ENCODE measurements at places on chromosomes 7 and 10.

DNA sequence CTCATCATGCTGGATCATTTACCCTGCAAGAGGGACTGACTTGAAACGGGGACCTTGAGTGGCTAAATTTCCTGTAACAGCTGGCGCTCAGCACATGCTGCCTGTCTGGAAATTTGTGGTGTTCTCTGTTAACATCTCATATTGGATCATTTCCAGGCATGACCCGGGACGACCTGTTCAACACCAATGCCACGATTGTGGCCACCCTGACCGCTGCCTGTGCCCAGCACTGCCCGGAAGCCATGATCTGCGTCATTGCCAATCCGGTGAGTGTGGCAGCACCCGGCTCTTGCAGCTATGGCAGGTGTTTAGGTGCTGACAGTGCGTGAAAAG, 9.9 kb downstream of the MDH2 start:
- no peak for DNase-seq

- no peak for DNase-seq
These were observed 963.8 kb downstream of the LRMDA start for GRCh38 chr10:76395251-76395650.

GRCh38 chr10:6394084-6394483, 186.0 kb downstream of the PRKCQ start:
- DNase-seq: no peak

- DNase-seq: no peak
These were observed 2.7 kb upstream of the KMT2E start for GRCh38 chr7:105011141-105011830.

DNA sequence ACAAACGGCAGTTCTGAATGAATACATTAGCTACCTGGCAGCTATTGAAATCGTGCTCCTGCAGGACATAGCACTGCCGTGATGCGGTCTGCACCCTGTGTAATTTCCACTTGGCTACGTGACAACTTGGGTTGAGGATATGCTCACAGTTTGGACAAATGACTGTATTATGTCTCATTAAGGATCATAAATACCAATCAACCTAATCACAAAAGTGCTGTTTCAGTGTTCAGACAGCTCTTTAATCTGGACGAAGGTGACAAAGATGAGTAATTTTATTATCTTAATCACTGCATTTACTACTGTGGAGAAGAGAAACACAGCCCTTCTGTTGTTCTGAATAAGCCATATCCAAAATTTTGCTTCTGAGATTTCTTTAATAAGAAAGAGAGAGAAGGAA, 210.8 kb upstream of the PFKP start:
- DNase-seq: no peak

- no peak for DNase-seq
These were observed 55.1 kb downstream of the IGF2BP3 start for GRCh38 chr7:23415198-23415597.

GRCh38 chr10:17836942-17837341, 27.8 kb downstream of the MRC1 start:
- DNase-seq: no peak

GRCh38 chr7:137652721-137653120, 194.1 kb downstream of the DGKI start:
- DNase-seq: no peak

DNA sequence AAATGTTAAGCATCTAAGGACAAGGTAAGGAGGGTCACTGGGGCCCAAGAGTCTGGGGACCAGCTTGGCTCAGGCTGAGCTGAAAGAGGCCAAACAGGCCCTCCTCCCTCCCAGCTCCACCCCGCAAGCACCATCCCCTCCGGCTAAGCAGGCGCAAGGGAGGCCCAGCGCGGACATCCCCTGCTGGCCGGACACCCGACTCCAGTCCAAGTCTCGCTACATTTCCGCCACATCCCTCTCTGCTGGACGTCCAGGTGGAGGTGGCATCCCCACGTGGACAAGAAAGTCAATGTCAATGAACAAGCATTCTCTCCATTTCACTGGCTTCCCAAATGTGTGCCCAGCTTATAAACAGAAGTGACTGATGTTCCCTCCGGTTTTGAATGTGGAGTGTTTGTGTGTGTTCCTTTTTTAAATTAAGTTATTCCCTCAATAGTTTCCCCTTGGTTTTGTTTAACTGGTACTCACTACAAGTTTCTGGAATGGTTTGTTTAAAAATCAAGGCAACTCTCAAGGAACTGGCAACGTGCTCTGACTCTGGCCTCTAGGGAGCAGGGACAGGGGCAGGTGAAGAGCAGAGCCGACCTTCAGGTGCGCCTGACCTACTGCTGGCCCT, 35.4 kb downstream of the PSAP start:
- DNase-seq: no peak

DNA sequence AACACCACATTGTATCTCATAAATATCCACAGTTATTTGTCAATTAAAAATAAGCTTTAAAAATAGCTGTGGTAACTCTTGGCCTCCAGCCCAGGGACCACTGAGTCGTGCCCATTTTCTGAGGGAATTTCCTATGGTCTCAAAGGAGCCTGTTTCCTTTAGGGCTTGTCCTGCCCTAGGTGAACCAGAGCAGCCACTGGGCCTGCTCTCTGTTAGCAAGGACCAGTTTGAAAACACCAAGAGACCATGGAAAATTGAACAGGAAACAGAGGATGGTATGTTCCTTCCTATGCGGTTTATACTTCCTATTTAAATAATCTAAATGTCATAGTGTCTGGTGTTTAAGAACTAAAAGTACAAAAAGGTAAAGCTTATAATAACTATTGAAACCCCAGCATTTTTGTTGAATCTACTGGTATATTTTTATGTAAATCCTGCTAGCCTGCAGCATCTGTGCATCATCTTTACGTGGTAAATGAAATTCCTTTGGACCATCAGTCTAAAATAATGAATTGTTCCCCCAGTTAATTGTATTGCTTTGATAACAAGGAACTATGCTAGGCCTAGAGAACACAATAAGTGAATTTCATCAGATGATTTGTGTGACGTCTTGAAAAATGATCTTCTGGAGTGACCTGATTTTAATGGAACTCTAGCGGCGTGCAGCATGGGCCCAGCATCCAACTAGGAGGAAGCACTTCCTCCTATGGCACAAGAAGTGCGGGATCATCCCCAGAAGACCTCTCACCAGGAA, 333.7 kb downstream of the GFRA1 start:
- no peak for DNase-seq

DNA sequence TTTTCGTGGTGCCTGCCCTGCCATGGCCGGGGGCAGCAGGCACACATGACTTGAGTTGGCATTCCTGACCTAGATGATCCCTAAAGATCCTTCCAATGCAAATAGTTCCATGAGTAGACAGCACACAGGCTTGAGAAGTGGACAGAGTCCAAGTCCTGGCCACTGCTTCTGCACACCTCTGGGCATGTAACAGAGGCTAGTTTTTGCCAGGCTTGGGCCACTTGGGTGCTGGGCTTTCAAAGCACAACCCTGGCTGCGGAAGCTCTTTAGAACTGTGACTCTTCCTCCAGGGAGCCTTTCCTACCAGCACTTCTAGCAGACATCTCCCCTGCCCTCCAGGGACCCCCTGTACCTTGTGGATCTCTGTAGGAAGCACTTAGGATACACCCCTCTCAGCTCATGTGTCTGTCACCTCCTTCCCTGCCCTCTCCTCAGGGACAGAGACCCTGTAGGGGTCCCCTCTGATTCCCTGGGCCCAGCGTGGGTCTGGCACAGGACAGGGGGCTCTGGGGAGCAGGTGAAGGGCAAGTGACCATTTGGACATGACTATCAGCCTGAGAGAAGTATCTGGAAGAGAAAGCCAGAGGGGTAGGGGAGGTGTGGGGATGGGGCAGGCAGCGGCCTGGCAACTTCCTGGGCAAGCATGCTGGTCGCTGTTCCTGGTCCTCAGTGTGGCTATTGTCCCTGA, 36.2 kb downstream of the ZCCHC24 start:
- no peak for DNase-seq

DNA sequence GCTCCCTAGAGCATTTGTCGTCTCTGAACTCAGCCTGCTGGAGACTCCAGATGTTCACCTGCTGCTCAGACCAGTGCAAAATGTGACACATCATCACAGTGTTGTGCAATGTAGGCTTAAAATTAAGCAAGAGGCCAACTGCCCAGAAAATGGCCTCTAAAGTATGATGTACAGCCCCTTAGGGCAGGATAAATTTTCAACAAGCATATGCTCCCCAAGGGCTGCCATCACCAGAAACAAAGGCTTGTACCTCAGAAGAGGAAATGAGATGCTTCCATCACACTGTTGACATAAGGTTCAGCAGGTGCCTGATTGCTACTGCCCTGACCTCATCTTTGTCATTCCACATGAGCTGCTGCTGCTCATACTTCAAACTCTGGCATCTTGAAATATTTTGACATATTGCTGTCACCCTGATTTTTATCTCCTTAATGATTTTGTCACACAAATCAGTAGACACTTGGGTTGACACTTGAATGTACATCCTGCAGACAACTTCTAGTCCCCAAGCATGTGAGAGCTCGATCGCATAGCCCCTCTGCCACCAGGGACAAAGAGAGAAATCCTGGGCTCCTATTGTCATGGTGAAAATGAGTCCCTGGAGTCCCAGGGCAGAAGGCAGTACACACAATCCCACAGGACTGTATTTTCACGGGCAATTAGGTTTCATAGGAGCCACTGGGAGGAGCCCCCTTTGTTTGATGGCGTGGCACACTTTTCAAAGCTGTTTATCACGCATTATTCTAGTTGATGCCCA, 219.7 kb upstream of the STK17A start:
- no peak for DNase-seq

DNA sequence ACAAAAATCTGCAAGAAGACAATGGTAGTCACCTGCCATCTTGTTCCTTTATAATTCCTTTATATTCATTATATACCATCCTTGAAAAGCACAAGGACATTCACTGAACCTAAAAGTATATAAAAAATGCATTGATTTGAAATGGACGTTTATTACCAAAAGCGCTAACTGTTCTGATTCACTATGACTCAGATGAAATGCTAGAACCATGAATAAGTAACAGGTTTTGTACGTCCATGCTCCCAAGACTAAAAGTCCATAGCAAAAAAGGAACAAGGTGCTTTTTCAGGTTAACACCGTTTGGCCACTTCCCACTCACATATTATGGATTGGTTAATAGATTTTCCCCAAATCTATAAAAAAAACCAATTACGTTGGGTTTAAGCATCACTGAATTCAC, 109.4 kb downstream of the PPP1R17 start:
- no peak for DNase-seq

DNA sequence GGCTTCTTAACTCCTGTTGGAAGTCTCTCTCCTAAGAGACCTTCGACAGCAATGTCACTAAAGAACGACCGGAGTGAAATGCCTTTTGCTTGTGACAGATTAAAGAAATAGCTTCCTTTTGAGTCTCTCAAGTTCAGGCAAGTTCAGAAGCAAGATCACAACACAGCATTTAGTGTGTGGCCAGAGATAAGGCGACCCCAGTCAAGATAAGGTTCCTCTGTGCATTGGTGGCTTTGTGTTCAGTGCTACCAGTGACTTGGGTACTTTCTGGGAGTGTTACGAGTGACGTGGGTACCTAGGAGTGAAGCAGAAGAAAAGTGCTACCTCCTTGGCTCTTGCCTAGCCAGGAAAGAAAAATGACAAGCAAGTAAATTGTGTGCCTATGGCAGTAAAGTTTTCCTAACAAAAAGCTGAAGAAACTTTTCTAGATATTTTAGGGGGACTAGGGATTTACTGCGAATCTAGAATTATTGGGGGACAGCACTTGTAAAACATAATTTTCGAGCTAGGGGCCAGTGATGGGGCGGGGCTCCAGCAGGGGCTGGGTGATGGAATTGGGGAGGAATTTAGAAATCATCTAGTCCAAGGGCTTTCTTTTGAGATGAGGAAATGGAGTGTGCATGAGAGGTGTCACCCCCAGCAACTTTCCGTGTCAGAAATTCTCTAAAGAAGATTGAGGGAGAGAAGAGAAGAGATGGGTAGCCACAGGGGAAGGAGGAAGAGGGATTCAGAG, 191.9 kb upstream of the LYZL2 start:
- DNase-seq: no peak

All from stimulated activated CD4-positive, alpha-beta T cell treated with anti-CD3 and anti-CD28 coated beads, Interleukin-15, amount 100 ng/mL, for 24 hours (primary cell).